ENCODE measurements at places on chromosomes 16 and 17.

- DNase-seq = no peak
These were observed 20.5 kb downstream of the SOX9 start for GRCh38 chr17:72141336-72141735.

DNA sequence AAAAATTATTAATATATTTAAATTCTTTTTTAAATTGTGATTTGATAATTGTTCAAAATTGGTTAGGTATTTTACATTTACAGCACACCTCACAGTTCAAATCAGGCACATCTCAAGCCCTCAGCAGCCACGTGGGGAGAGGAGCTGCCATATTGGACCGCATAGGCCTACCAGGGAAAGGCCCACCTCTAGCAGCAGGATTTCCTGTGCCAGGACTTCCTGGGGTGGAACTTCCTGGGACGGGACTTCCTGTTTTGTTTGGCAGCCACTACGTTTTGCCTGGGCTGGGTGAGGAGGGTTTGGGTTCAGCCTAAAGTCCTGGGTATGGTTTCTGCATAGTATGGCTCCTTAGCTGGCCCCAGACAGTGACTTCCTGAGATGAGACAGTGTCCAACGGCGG, 298.5 kb upstream of the FOXF1 start:
- no peak for DNase-seq

GRCh38 chr16:29007730-29008593, 23.1 kb downstream of the LAT start:
- DNase-seq = no peak

- DNase-seq = no peak
These were observed 36.0 kb upstream of the RBFOX3 start for GRCh38 chr17:79646721-79647455.

GRCh38 chr17:73096211-73096610, 3.7 kb upstream of the SLC39A11 start:
- no peak for DNase-seq

DNA sequence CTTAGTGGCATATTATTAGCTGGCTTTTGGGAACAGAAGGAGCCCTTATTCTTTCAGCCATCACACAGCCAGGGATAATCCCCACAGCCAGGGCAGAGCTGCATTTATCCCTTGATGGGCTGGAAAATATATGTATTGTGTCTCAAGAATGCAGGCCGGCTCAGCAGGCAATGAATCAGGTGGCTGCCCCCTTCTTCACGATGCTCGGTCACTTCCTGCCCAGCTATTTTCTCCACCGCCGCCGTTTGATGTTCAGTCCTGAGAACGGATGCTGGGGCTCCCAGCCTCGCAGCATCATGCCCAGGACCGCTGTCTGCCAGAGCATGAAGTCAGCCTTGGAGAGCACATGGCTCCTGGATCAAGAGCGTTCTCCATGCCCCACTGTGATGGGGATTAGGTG, 4.3 kb upstream of the MYH3 start:
- DNase-seq = no peak

- no peak for DNase-seq
These were observed at the start of gene HS3ST2 for GRCh38 chr16:22813948-22814710. Gene HS3ST2, plus strand, starts transcription at chr16:22814162. Its CDS starts 449 bp downstream, at chr16:22814611.

- DNase-seq = no peak
These were observed 23.2 kb downstream of the DYNC1LI2 start for GRCh38 chr16:66728117-66728787.

DNA sequence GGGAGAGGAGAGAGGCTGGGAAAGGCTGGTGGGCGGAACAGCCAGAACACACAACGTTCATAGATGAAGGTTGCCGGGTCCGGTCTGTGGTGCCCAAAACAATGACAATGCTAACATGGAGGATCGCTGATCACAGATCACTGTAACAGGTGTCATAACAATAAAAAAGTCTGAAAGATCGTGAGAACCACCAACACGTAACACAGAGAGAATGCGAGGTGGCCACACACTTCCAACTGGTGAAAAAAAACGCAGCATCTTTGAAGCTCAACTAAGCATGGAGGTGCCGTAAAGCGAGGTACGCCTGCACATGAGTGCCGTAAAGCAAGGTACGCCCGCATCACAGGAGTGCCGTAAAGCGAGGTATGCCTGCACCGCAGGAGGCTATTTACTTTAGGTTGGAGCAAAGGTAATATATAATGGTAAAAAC, 42.3 kb downstream of the ABR start:
- DNase-seq = no peak

GRCh38 chr17:75105126-75106080, 4.4 kb upstream of the ARMC7 start:
- DNase-seq = peak; percentile 62

All from GM12892 (cell line).